ENCODE measurements at places on chromosomes 11 and 22.

- no peak for DNase-seq
These were observed 64.4 kb downstream of the INSC start for GRCh38 chr11:15179167-15179566.

GRCh38 chr11:124961972-124962609 is 8.1 kb downstream of the CCDC15 start:
- no peak for DNase-seq

GRCh38 chr11:85596886-85597285 is 30.3 kb downstream of the DLG2 start:
- no peak for DNase-seq

GRCh38 chr11:31243706-31244105 is 125.8 kb downstream of the DCDC1 start:
- no peak for DNase-seq

GRCh38 chr11:133029107-133029506 is 503.2 kb downstream of the OPCML start:
- DNase-seq = no peak

DNA sequence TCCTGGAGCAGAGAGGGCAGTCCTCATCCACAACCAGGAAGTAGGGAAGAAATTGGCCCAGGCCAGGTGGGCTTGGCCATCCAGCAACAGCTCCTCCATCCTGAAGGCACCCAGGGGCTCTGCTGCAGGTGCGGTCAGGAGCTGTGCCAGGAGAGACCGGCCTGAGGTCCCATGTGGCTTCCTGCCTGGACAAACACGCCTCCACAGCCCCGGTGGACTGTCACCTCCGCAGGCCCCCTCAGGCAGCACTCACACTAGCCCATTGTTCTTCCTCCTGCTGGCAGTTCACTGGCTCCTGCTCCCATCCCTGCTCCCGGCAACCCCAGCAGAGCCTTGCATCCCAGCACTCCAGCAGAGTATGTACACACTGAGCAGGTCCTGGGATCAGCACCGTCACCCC is 16.0 kb upstream of the POU2AF1 start:
- no peak for DNase-seq

GRCh38 chr22:35523167-35523947 is 17.3 kb upstream of the RASD2 start:
- DNase-seq = no peak

DNA sequence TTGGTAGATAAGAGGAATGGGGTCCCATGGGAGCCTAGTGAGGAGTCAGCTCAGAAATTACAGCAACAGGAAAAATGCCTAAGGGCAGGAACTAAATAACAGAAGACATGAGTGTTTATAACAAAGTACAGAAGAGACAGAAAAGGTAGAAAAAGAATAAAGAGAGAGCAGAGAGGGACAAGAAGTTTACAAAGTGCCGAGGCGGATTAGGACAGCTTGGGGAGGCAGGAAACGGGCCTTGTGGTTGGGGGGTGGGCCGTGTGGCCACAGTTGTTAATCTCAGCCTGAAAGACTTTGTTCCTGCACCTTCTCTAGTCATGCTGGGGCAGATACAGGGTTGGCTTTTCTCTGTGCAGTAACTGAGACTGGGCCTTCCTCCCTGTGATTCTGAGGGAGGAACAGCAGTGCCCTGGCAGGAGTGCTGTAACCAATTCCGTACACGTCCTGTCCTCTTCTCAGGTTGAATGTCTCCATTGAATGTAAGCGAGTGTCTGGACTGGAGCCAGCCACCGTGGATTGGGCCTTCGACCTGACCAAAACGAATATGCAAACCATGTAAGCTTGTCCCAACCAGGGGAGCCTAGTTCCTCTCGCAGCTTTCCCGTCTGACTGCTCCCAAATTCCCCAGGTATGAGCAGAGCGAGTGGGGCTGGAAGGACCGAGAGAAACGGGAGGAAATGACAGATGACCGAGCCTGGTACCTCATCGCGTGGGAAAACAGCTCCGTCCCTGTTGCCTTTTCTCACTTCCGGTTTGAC is 13.2 kb downstream of the NAA40 start:
- DNase-seq = no peak

GRCh38 chr22:45425101-45425500 is 11.6 kb downstream of the RIBC2 start:
- no peak for DNase-seq

DNA sequence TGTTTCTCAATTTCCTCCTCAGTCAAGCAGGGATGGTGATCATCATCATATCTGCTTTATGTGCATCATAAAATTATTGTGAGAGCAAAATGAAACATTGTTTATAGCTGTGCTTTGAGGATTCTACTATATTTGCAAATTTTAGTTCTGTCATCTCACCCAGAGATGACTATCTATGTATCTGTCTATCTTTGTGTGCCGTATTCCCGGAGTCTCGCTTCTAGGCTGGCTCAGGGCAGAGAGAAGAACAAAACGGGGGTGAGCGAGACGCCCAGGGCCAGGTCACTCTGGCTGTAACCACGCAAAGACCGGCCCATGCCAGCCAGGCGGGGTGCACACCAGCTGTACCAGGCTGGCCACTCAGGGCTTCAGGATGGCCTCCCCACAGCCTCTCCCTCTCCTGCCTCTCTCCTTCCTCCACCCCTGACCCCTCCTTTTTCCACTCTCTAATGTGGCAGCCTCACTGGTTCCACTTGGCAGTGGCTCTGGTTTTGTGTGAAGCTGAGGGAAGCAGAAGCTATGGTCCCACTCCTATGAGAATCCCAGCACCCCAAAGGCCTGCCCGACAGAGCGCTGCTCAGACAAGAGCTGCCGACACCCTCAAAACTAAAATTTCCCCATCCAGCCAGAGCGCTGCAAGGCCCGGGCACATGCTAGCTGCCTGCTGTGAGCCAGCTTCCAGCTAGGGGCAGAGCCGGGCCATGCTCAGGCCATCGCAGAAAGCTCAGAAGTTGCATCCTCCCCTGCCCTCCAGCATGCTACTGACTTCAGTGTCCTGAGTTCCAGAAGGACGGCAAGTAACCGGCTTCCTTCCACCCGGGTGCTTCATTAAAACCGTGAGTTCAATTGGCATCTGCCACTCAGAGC is 139.5 kb upstream of the TBCEL start:
- DNase-seq = no peak

- no peak for DNase-seq
These were observed 62.7 kb upstream of the RCN1 start for GRCh38 chr11:32028201-32028600.

DNA sequence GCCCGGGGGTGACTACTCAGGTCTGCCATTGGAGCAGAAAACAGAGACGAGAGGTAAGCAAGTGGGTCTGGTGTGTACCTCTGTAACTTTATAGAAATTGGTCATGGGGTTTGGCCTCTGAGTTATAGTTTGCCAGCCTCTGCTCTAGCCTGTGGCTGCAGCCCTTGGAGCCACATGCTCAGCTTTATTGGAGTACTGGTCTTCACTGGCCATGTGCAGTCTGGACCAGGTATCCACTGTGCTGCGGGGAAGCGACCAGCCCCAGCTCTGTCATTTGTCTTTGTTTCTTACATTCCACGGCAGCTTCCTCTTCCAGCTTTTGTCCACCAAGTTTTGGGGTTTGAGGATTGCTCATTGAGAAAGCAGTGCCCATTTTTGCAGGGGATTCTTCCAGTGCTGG is 453.4 kb downstream of the TBC1D22A start:
- DNase-seq = no peak

DNA sequence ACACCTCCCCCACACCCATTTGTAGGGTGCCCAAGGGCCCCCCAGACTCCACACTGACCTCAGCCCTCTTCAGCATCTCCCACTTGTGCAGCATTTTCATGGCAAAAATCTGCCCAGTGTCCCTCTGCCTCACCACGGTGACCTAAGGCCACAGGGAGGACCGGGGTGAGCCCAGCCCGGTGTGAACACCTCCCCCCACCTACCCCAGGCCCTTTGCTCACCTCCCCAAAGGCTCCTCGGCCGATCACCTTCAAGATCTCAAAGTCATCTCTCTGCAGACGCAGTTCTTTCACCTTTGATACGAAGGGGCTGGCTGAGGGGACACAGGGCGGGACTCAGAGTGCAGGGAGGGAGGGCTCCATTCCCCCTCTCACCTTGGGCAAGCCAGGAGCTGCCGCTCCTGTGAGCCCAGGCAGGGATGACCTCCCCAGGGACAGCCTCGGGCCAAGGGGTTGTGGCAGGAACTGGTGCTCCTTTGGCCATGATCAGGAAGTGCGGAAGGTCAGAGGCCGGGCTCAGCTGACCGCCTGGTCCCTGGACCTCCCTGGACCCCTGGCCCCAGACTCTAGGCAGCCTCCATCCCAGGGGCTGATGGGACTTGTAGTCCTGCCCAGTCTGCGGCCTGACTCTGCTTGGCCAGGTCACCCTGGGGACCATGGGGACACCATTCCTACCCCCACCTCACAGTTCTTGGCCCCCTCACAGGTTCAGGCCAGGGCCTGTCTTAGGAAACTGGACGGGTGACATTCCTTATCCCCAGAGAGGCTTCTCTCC is 2.7 kb downstream of the CDC42BPG start:
- DNase-seq = no peak

GRCh38 chr11:44749189-44749588 is 22.4 kb downstream of the TSPAN18 start:
- DNase-seq = no peak

DNA sequence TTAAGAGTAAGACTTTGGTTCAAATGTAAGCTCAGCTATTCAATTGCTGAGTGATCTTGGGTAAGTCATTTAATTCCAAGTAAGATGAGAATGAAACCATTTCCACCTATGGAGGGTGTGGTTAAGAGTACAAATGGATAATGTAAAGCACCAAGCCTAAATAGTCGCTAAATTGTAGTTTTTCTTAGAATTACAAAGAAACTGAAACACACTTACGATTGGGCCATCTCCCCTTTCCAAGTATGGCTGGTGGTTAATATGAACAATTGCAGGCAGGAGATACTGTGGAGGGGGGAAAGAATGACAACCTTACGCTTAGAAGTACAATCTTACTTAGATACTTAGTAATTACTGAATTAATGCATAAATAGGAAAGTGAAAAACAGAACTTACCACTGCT is 8.2 kb downstream of the DDX17 start:
- DNase-seq = no peak

- DNase-seq = no peak
These were observed 72.3 kb downstream of the PRMT3 start for GRCh38 chr11:20459865-20460264.

GRCh38 chr11:99988471-99988837 is 698.6 kb upstream of the ARHGAP42 start:
- no peak for DNase-seq

- no peak for DNase-seq
These were observed 50.9 kb upstream of the PANX1 start for GRCh38 chr11:94077552-94078293.

GRCh38 chr11:122656631-122657101 is 1.1 kb downstream of the UBASH3B start:
- peak; percentile 37 for DNase-seq

DNA sequence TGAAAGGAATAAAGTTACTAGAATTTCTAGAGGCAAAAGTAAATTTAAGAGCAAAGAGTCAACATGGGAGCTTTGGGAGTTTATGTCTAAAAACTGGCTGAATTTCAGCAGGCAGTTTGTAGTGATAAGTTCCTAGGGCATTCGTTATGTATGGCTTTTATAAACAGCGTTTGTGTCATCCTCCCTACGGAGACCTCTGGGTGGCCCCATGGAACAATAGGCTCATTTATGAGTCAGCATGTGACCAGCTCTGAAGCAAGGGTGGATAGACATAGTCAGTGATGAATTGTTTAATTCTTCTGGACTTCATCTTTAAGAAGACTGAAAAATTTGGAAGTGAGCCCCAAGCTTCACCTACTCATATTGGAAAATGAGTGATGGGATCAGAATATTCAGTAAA is 37.1 kb downstream of the SVIP start:
- no peak for DNase-seq

DNA sequence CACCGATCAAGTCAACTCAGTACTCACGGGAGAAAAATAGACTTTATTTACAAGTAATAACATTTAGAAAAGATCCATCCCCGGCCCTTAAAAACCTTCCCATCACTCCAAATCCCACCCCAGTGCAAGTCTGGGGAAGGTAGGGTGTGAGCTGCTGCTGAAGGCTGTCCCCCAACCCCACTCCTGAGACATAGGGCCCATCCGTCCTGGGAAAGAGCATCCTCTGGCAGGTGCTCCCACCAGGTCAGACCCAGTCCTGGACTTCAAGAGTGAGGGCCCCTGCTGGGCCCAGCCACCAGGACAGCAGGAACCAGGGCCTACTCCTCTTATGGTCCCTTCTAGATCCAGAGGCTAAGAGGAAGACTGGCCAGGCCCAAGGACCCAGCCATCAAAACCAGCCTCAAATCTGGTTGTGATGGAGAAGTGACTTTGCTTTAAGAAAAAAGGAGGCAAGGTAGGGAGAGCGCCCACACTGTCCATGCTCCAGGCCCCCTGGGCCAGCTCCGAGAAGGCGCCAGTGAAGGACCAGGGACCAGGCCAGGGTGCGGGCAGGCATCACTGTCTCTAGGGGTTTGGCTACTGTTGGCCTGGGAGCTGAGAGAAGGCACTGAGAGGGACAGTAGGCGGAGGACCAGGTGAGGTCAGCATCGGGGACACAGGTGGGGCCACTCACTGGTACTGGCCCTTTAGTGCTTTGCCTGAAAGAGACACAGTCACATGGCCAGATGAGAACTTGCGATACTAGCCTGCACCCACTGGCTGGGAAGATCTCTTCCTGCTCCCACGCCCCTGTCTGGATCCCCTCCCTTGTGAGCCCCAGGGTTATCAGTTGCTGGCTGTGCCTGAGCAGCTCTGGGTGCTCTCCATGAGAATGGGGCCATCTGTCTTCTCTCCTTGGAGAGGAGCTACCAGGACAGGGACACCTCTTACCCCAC is 4.4 kb downstream of the IL18BP start:
- DNase-seq = no peak

DNA sequence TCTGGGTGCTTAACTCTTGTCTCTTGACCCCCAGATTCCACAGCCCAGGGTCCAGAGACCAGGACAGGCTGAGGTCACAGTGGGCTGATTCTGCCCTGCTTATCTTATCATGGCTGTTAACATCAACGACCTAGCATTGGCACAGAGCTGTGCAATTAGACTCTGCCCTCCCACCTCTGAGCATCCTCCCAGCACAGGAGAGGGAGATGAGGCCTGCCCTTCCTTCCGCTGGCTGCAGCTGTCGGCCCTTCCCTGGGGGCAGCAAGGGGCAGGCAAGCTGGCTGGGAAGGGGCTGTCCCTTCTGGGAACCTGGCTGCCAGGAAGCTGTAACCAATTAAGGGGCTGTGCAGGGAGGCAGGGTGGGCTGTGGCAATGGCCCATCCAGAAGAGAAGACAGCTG is 22.5 kb downstream of the LRRC10B start:
- no peak for DNase-seq

- DNase-seq = no peak
These were observed 65.8 kb downstream of the LRRC32 start for GRCh38 chr11:76604626-76605241.

- no peak for DNase-seq
These were observed 515.1 kb downstream of the TBC1D22A start for GRCh38 chr22:47277531-47277930.

GRCh38 chr22:44701187-44701790 is 715 bp upstream of the PRR5 start:
- DNase-seq = no peak

Data from activated T-cell treated with anti-CD3 and anti-CD28 coated beads for 48 hours (primary cell).